ENCODE measurements at places on chromosomes 4 and X.

DNA sequence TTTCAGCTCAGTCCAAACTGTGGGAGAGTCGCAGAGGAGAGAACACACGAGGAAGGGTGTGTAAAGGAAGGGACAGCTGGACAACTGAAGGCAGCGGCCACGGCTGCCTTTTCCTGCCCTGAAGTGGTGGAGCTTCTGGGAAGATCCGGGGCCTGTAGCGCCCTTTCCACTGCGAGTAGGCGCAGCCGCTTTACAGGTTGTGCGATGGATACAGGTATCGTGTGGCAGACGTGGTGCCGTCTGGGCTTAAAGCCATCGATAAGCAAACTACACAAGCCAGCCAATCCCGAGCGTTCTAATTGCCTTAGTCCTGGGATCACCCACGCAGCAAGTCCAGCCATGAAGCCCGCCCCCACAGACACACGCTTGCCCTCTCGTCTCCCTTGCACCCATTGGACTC is 15.4 kb downstream of the NKX6-1 start:
- no peak for DNase-seq

- DNase-seq, result no peak
These were observed 89.9 kb upstream of the PAK3 start for GRCh38 chrX:111006116-111006515.

DNA sequence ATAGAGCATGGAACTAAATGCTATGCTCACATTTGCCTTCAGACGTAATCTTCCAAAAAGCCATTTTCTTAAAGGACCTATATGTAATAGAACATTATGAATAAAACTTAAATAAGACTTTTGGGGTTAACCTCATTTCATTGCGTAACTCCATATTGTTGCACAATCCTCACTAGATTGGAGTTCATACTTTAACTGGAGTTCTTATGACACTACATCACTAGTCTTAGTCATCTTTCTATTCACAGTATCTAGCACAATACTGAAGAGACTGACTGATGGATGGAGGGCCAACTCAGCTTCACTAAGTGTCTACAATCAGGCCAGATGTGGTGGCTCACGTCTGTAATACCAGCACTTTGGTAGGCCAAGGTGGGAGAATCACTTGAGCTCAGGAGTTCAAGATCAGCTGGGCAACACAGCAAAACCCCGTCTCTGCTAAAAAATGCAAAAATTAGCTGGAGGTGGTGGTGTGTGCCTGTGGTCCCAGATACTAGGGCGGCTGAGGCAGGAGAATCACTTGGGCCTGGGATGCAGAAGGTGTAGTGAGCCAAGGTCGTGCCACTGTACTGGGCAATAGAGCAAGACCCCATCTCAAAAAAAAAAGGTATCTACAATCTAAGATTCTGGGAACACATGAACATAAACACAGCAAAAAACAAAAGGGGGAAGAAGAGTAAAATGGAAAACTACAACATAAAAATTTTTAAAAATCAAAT is 80.8 kb upstream of the MAB21L2 start:
- no peak for DNase-seq

- DNase-seq, result no peak
These were observed 72.2 kb downstream of the COMMD8 start for GRCh38 chr4:47391256-47391655.

GRCh38 chrX:140724309-140724708 is 14.8 kb downstream of the LINC00632 start:
- no peak for DNase-seq
